ENCODE measurements at places on chromosomes 7 and 10.

DNA sequence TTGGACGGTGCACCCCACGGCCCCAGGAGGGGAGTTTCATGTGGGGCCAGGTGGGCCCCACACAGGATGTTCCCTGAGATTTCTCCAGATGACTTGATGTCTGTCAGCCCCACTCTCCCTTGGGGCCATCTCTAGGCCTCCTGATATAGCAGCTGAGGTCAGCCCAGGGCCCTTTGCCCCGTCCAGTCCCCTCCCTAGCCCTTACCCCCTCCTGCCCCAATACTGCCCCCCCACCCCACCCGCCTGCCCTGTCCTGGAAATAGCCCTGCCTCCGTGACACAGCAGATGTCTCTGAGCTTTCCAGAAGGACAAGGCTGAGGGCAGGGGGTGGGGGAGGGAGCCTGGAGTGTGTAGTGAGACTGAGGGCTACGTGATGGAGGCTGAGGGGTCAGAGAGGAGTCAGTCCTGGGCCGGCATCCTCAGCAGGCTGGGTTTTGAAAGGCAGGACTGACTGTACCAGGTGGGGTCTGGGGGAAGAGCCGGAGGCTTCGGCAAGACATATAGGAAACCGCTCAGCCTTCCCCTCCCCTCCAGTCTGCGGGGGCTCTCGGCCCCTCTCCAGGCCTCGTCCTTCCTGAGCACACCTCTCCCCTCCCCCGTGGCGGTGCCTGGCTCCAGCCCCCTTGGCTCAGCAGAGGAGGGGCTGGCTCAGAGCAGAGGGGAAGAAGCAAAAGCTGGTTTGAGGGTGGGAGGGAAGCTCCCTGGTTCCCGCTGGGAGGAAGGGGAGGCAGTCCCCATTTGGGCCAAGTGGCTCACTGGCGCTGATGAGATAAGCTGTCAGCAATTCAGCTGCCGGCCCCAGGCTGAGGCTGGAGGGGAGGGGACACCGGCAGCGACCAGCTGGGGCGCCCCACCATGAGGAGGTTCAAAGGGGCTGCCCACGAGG is 2.0 kb downstream of the FLNC start:
- no peak for DNase-seq

DNA sequence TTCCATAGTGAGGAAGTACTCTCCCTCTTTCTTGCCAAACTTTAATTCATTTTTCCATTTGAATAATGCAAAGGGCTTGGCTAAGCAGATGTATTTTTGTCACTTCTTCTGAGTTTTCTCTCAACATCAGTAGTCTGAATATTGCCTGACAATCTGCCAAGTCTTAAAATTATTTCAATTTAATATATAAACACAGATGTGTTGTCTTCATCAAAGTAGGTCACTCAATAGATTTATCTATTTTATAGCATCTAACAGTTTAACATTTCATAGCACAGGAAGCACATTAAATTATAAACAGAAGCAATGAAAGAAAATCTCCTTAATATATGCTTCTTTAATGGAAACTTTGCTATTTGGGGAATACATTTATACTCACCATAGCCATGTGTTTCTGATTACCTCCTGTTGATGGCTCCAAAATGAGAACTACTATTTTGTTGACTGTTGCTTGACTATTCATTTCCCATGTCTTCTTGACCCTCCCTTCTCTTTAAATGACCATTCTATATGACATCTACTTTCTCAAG is 4.5 kb downstream of the CPED1 start:
- no peak for DNase-seq

GRCh38 chr10:24382045-24382444 is 173.1 kb downstream of the KIAA1217 start:
- DNase-seq: peak; percentile 2

DNA sequence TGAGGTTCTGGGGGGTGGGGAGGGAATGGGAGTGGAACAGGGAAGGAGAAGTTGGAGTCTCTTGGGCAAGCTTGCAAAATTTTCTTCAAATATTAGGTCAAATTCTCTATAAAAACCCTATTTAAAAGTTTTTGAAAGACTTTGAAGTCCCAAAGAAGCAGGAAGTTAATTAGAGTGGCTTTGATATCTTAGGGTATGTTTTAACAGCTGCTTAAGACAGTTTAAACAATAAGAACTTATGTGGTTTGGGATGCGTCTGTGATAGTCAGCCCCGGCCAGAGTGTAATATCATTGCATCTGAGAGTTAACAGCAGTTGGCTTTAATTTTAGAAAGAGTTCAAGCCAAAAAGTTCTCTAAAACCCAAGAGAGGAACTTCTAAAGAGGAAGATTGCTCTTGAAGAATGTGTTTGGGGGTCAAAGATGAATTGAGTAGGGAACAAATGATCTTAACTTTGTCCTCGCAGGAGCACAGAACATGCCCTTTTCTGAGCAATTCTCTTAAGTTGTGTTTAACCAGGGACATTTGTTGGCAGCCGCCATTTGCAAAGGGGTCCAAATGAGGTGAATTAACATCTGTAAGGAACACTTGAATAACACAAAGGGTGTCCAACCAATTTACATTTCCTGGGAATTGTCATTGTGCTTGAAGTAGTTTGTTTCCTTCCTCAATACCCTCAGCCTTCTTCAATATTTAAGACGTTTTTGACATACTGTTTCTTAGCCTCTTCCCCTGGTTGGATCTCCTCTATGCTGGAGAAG is 182.4 kb downstream of the PTEN start:
- no peak for DNase-seq

DNA sequence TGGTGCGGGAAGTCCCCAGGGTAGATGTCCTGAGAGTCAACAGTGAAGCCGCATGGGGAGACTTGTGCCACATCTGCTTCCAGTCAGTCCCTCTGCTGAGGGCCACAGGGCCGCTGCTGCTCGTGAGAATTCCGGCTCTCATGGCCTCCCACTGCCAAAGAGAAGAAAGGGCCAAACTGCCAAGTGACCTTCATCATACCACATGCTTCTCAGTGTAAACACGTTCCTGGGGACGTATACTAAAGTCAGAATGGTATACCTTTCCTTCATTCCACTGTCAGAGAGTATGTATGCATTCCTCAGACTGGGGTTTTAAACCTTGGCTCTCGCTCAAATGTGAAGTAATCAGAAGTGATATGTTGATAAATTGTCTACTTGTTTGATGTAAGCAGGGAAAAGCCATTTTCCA is 52.8 kb upstream of the SEC61G start:
- no peak for DNase-seq

- DNase-seq: no peak
These were observed 31.1 kb upstream of the SLF2 start for GRCh38 chr10:100881556-100882213.

DNA sequence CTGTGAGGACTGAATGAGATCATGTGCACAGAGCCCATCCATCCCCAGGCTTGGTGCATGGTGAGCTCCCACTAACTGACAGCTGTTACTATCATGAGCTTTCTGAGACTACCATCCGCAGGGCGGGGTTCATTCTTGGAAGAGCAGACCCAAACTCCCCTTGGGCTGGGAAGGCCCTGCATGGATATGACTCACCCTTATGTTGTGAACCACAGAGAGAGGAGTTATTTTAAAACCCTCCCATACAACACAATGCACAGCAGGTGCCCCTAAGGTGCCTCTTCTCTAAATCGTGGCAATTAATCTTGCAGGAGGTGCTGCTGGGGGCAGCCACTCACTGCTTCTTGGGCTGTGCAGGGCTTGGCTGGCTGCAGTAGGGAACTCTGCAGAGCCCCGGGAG is 219.1 kb downstream of the GFRA1 start:
- no peak for DNase-seq

- peak; percentile 8 for DNase-seq
These were observed 209.0 kb downstream of the CACNA2D1 start for GRCh38 chr7:82234457-82235049.

DNA sequence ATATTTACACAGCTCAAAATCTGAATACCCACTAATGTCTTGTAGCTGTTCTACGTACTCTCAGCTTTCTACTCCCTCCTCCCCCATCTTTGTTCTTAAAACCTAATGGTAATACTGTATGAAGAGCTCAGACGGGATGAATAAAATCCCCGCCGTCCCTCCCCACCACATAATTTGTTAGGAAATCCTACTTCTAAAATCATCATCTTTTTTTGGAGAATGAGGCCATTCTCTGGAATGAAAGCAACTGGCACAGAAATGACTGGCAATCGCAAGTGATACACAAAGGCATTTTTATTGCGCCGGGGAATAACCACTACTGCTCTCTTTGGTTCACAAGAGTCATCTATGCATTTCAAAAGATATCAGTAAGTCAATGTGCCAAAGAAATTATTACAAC is 27.3 kb downstream of the SLC35B4 start:
- no peak for DNase-seq

GRCh38 chr10:33412241-33412640 is 77.8 kb upstream of the NRP1 start:
- DNase-seq: no peak

DNA sequence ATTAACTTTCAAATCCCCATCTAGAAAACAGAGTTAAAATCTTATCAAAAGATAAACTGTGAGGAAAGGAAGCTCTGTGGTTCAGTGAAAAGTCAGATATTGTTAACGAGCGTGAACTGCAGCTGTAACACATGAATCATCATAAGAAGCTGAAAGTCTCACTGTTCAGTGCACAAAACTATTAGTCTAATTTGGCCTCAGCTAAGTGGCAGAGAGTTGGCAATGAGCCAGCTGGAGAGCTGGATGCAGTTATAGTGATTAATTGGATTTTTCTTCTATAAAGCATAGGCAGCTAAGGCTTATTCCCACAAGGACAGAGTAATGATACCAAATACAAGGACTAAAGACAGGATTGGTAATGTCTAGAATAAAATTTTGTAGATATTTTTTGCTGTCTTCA is 101.1 kb upstream of the ABCB5 start:
- peak; percentile 81 for DNase-seq

DNA sequence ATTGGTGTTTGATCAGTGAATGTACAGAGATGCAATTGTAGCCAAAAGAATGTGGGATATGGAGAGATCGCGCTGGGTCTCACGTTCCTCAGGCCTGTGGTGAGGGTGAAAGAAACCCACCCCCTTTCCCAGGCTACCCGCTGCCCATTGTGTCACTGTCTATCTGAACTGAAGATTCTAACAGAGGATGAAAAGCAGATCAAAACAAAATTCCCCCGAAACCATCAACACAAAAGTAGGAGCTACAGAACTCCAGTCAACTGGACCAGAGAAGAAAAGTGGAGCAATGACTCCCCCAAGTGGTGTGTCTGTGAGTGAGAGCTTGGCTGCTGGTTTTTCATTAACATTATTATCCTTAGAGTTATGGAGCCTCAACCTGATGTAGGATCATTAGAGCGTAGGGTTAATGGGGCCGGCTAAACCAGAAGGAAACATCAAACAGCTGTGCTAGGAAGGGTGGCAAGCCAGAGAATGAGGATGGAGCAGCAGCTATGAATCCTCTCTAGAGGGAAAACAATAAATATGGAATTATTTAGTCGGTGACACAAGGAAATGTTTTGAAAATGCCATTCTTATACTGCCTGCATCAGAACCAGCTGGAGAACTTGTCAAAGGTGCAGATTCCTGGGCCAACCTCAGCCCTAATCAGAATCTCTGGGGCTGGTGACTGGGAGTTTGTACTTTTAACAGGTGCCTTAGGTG is 38.3 kb downstream of the AKR1B1 start:
- no peak for DNase-seq

- DNase-seq: no peak
These were observed 30.6 kb upstream of the PCBD1 start for GRCh38 chr10:70918851-70919530.

DNA sequence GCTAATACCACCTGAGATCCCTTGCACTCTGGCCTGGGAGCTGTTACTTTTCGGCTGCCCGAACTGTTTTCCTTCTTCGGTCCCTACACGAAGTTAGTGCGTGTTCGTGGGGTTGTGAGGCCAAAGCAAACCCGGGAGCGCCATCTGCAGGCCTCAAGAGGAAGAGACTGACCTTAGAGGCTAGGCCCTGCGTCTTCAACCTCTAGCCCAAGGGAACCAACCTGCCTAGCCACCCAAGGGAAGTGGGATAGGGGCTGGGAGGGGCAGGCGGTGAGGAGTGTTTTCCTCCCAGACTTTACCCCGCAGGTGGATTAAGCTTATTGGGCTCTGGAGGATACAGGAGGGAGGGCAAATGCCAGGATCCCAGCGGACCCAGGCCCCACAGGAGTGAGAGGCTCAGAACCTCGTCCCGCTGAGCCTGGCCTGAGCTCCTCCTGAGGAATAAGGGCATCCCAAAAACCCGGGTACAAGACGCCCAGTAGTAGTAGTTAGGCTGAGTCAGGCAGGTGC is 1.7 kb upstream of the PAX2 start:
- DNase-seq: peak; percentile 36

DNA sequence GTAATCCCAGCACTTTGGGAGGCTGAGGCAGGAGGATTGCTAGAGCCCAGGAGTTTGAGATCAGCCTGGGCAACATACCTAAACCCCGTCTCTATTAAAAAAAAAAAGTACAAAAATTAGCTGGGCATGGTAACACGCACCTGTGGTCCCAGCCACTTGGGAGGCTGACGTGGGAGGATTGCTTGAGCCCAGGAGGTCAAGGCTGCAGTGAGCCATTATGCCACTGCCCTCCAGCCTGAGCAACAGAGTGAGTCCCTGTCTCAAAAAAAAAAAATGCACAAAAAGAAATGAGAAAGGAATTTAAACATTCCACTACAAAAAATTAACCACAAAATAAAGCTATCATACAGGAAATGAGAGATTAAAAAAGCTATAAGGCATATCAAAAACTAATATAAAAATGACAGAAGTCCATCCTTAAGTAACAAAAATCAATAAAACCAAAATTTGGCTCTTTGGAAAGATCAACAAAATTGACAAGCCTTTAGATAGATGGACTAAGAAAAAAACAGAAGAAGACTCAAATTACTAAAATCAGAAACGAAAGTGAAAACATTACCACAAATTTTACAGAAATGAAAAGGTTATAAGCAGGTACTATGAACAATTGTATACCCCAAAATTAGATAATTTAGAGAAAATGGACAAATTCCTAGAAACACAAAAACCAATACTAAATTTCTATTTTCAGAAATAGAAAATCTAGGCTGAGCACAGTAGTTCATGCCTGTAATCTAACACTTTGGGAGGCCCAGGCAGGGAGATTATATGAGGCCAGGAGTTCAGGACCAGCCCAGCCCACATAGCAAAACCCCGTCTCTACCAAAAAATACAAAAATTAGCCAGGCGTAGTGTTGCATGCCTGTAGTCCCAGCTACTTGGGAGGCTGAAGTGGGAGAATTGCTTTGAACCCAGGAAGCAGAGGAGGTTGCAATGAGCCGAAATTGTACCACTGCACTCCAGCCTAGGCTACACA is 42.4 kb upstream of the NANOS1 start:
- no peak for DNase-seq

- no peak for DNase-seq
These were observed 84.8 kb upstream of the LRGUK start for GRCh38 chr7:134042307-134042706.

GRCh38 chr7:138519061-138519798 is 59.2 kb downstream of the TRIM24 start:
- DNase-seq: no peak

DNA sequence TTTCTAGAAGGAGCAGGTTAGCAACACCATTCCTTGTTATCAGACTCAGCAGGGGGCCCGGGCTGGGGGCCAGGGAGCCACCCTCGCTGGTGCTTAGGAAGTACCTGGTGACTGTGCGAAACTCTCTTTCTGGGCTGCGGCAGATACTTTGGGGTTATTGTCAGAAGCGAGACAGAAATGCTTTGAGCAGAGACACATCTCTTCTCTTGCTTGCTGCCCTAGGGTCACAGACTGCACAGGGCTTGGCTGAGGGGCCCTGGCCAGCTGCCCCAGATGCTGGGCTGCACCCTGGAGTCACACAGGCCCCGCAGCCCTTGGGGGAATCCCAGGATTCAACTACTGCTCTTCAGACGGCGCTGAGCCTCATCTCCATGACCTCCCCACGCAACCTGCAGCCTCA is 91.9 kb downstream of the WDFY4 start:
- no peak for DNase-seq

All from SHP77 (cell line).